ENCODE measurements at places on chromosomes 16 and 17.

DNA sequence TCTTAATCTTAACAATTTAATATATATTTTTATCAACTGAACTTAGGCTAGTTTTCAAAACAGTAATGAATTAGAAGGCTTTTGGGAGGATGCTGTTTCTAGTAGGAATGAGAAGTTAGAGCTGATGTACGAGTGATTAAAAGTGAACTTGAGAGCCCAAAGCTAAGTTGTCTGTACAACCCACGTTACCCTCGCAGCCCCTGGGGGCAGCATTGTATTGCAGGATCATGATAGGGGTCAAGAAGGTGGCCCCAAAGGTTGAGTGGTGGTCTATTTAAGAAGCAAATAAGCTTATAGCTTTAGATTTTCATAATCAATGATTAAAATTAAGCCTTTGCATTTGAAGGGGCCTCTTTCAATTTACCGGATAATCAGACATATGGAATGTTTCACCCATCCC is 33.7 kb upstream of the ALDH3A2 start:
- no peak for DNase-seq

DNA sequence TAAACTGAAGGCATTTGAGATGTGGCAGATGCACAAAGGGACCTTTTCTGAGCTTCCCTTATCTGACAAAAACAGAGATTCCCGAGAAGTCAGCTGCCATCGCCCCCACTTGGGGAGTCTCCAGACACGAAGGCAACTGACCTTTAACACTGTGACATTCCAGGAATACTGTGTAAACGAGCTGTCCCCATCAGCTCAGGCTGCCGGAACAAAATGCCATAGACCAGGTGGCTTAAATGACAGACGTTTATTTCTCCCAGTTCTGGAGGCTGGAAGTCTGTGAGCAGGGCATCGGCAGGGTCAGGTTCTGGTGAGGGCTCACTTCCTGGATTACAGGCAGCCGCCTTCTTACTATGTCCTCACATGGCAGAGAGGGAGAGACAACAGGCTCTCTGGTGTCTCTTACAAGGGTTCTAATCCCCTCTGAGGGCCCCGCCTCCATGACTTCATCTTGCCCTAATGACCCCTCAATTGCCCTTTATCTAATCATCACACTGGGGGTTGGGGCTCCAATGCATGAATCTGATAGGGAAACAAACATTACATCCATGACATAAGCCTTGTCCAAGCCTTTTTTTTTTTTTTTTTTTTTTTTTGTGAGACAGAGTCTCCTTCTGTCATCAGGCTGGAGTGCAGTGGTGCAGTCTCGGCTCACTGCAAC is 178.5 kb upstream of the RPL38 start:
- DNase-seq: no peak

DNA sequence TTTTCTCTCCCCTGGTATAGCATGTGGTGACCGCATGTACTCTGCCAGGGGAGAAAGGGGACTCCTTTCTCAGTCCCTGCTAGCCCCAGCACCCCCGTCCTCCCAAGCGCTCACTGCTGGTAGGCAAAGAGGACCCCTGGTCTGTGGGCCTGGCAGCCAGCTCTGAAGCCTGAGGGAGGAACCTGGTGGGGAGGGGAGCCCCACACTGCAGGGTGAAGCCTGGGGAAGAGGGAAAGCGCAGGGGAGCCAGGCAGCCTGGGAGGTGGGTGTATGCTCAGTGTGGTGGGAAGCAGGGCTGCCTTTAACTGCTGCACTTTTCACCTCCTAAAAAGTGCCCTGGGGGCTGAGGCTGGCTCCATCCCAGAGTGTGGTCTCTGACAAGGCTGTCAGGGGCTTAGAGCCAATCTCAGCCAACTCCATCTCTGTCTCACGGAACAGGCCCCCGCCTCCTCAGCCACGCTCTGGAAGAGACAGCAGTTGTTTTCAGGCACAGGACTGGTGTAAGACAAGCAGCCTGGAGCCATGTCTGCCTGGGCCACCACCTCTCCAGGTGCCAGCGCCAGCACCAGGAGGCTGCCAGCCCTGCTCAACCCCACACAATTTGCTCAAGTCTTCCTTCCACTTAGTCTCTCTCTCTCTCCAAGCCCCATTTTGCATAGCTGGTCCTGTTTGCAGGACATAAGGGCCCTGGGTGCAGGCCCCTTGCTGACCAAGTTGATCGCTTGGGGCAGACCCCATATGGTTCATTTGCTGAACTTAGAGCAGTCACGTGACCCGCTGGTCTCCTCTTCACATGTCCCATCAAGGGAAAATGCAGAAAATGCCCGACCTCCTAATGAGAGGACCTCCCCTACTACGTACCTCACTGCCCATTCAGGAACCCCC is 14.7 kb upstream of the TBX2 start:
- no peak for DNase-seq

DNA sequence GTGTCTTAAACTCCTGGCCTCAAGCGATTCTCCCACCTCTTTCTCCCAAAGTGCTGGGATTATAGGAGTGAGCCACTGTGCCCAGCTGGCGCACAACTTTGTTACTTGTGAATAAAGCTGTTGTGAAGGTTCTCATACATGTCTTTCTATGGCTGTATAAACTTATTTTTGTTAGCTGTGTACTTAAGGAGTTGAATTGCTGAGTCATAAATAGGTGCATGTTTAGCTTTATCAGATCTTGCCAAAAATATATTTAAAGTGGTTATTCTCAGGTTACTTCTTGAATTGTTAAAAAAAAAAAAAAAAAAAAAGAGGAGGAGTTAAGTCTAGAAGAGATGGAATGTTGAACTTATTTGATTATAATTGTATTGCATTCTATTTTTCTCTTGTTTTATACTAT is 47.6 kb upstream of the IRX3 start:
- no peak for DNase-seq

GRCh38 chr17:68461589-68461988 is 4.3 kb upstream of the WIPI1 start:
- DNase-seq: no peak

DNA sequence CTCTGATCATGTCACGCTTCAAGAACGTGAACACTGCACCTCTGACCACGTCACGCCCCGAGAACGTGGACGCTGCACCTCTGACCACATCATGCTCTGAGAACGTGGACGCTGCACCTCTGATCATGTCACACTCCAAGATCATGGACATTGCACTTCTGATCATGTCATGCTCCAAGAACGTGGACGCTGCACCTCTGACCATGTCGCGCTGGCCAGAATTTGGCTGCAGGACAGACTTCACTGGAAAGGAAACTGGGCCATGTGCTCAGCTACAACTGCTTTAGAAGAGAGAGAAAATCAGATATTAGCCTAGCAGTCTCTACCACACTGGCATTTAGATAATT is 182.7 kb downstream of the RPTOR start:
- DNase-seq: no peak

DNA sequence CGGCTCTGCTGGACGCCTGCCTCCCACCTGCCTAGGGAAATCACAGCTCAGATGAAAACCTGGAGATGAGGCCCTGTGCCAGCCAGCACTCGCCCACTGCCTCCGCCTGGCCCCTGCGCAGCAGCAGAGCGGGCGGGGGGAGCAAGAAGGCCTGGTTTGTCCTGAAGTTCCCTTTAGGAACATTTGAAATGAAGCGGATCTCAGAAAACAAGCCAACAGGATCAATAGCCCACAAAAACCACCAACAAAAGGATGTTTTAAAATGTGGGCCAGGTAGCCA is 48.0 kb downstream of the RBFOX3 start:
- DNase-seq: no peak

Measured in esophagus muscularis mucosa (tissue), 4 donors.